Stimulated activated CD8-positive, alpha-beta memory T cell treated with anti-CD3 and anti-CD28 coated beads, Interleukin-7, amount 100 ng/mL, for 1 hour (primary cell): ENCODE measurements at places on chromosomes 5 and 9.

- no peak for DNase-seq
These were observed 46.9 kb downstream of the THOC3 start for GRCh38 chr5:175921061-175921730.

GRCh38 chr9:29339387-29339786, 1766.1 kb upstream of the C9orf72 start:
- no peak for DNase-seq

DNA sequence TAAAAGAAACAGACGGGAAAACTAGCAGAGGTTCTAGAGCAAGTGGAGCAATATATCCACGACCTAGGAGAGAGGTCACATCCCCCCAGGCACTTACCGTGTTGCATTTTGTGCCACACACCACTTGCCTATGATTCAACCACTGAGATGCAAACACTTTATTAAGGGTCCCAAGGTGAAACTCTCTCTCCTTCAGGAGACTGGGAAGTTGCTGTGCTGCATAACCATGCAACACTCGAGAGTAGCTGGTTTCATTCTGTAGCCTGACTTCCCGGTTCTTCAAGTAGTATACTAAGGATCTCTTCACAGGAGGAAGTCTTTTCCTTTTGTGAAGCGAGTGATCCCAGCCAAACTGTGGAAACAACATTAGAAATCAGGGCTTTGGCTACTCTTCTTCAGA, 1.6 kb downstream of the DCAF12 start:
- DNase-seq, result no peak

GRCh38 chr9:90909225-90909624, 107.6 kb downstream of the SYK start:
- DNase-seq, result no peak
